HS-5 (cell line): ENCODE measurements at places on chromosomes 6 and 20.

DNA sequence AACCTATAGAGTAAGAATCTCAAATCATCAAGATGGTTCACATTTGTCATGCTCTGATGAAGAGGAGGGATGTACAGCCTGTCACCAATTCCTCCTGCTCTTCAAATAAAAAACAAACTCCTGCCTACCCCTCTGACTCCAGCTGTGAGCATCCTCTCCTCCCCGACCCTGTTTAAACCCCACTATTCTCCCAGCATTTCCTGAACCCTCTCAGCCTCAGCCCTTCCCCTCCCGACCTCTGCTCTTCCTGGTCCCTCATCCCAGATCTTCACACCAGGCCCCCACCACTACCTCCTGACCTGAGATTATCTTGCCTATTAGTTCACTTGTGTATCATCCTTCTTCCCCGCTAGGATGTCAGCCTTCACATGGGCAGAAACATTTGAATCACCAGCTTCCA, 75.8 kb downstream of the ZMYND8 start:
- DNase-seq = no peak

DNA sequence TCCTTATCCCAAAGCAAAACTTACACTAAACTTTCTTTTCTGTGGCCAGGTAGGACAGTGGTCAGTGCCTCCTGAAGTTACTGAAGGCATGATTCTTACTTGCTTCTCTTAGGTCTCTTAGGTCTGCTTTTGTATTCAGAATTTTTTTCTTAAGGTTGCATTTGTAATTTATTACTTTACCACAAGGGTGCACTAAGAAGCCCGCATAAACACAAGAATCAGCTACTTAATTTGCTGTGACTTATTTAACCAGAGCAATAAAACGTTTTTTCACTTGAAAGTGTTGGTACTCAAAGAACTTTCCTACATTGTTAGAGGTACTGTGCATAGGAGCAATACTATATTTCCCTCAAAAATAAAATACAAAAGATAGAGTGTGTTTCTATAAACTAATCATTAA, 75.4 kb upstream of the LAMA2 start:
- DNase-seq = peak; percentile 18

DNA sequence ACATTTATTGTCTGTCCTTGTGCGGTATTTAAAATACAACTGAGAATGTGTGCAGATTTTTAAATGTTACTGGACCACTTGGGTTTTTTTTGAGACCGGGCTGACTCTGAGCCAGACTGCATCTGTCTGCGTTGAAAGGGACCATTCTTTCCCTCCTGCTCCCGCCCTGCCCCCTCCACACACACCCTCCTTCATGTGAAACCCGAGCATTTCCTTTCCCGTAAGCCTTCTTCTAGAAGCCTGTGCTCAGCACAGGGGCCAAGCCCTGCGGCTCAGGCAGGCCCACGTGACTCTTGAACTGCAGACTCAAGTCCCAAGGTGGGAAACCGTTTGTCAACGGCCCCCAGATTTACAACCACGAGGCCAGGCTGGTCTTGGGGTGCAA, 82.7 kb upstream of the FOXC1 start:
- DNase-seq = no peak

- no peak for DNase-seq
Observed at GRCh38 chr6:39407446-39407993, 85.0 kb upstream of the KCNK16 start.

GRCh38 chr6:164200071-164200470, 785.6 kb downstream of the QKI start:
- DNase-seq = no peak

DNA sequence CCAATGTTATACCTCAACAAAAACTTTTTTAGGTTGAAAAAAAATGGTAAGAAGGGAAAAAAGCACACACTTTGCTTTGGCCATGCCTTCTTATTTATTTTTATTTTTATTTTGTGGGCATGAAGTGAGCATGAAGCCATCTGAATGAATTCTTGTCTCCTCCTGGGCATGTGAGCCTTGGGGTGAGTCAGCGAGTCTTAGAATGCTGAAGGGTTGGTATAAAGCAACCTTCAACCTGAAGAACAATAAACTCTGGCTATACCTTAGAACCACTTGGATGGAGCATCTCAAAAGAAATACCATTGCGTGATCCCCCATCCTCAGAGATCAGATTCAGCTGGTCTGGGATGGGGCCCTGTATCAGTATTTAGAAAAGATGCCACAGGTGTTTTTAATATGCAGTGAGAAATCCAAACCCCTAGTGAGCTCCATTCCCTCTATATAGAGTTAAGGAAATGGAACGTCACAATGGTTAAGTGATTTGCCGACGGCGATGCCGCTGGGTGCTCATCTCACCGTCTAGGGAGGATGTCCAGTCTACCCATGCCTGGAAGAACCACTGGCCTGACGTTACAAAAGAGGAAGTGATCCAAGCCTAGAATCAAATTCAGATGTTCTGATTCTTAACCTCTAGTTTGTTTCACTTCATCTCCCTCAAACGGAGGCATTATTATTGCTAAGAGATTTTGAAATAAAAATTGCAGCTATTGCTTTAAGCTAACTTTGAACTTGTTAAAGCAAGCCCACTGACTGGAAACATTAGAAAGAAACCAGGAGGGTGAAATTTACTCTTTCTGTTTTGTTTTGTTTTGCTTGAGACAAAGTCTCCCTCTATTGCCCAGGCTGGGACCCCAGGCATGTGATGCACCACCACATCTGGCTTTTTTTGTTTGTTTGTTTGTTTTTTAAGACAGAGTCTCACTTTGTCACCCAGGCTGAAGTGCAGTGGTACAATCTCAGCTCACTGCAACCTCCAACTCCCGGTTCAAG, 67.1 kb downstream of the EDN1 start:
- no peak for DNase-seq

GRCh38 chr6:159074120-159074684, 29.4 kb upstream of the TAGAP start:
- peak; percentile 14 for DNase-seq

GRCh38 chr20:48908656-48909319, 12.7 kb upstream of the ARFGEF2 start:
- DNase-seq = no peak

DNA sequence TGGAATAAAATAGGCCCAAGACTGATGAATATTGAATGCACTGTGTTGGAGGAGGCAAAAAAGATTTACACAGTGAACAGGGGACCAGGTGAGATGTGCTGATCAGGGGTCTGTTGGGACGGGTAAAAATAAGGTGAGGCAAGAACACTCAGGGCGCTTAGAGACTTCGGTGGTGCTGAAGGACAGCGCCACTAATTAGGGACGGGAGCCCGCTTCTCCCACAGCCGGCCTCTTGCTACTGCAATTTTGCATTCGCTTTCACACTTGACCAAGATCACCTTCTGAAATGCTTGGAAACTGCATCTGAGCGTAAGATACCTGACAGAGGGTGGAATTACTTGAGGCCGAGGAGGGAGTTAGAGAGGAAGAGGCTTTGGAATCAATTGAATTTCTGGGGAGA, 7.3 kb downstream of the TFAP2D start:
- no peak for DNase-seq

DNA sequence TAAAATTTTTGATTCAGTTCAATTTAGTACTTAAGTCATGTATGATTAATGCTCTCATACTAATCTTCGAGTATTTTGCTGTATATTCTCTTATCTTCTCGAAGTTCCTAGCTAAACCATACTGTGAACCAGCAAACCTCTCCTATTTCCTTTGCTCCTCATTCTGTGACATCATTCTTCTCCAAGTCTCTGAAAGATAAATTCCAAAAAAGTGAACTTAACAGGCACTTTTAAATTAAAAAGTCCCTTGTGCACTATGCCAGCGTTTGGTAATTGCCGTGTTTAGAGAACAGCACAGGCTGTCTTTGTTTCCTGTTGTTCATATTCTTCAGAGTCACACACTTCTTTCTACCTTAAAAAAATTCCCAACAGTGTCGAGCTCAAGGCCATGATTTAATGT, 188.4 kb upstream of the PHACTR1 start:
- DNase-seq = no peak

- DNase-seq = no peak
Observed at GRCh38 chr6:122649701-122650100, 39.5 kb downstream of the PKIB start.

GRCh38 chr6:144460327-144461095, 175.4 kb downstream of the UTRN start:
- no peak for DNase-seq

DNA sequence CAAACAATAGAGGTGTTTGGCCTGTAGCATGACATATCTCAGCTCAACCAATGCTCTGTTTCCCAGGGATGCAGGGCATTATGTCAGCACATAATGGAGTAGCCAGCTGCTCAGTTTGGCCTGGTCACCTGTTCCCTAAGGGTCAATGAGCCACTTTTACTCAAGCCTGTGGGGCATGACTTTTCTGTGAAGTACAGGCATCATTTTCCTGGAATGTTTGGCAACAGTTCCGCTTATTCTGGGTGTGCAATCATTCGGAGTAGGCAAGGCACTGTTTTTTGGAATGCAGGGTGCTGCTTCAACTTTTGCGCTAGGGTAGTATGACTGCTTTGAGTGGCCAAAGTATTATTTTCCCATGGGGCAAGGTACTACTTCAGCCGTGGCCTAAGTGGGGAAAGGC, 665.4 kb downstream of the EPHA7 start:
- no peak for DNase-seq

- no peak for DNase-seq
Observed at GRCh38 chr6:90195094-90195829, 101.4 kb downstream of the BACH2 start.

GRCh38 chr6:168032005-168032760, 34.7 kb downstream of the KIF25 start:
- peak; percentile 47 for DNase-seq

GRCh38 chr6:83098589-83098988, 31.1 kb downstream of the DOP1A start:
- no peak for DNase-seq

DNA sequence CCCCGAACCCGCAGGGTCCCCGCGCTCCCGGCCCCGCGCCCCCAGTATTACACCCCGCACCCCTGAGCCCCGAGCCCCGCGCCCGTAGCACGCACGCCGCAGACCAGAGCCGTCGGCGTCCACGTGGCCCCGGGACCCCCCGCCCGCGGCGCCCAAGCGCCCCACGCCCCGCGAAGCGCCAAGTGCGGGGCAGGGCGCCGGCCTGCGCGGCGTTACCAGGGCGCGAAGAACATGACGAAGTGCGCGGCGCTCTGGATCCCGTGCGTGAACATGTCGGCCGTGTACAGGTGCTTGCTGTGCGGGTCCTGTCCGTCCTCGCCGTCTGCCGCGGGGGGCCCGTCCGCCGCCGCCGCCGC, 312 bp downstream of the TXNDC5 start:
- no peak for DNase-seq

DNA sequence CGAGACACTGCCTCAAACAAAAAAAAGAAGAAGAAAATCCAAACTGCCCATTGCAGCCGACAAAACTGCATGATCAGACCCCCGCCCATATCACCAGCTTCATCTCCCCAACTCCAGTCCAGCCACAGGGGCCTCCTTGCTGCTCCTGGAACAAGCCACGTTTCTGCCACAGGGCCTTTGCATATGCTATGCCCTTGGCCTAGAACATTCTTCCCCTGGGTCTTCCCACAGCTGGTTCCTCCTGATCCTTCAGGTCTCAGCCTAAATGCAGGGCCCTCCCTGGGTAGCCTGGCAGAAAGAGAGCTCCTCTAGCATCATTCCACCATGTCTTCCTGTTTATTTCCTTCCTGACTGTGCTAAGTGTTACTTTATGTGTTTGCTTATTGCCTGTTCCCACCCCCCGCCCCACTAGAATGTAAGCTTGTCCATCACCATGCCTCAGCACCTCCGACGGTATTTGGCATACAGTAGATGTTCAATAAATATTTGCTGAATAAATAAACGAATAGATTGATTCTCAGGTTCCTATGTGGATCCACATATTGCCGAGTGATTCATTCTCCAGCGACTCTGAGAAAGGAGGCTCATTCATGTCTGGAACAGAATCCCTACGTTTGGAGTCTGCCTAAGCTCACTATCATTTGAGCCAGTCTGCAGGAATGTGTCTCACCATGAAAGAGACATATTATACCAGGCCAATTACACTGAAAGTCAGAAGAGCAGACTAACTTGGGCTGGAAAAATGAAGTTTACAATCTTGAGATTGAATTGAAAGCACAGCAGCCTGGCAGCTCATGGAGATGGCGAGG, 56.1 kb downstream of the NFATC2 start:
- no peak for DNase-seq

DNA sequence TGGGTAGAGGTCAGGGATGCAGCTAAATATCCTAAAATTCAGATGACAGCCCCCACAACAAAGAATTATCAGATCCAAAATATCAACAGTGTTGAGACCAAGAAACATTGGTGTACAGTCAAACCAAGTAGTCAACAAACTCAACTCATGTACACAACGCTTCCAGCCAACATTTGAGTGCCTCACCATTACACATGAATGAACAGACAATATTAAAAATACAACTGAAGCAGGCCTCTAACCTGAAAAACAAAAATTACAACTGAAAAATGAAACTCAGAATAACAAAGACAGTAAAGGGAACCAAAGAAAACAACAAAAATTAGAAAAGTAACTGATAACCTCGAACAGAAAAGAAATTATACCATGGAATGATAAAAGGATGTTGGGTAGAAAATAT, 46.2 kb downstream of the HACE1 start:
- DNase-seq = no peak

GRCh38 chr6:143498428-143498827, 13.1 kb downstream of the FUCA2 start:
- DNase-seq = no peak

- DNase-seq = no peak
Observed at GRCh38 chr6:132392792-132393191, 8.5 kb downstream of the MOXD1 start.

DNA sequence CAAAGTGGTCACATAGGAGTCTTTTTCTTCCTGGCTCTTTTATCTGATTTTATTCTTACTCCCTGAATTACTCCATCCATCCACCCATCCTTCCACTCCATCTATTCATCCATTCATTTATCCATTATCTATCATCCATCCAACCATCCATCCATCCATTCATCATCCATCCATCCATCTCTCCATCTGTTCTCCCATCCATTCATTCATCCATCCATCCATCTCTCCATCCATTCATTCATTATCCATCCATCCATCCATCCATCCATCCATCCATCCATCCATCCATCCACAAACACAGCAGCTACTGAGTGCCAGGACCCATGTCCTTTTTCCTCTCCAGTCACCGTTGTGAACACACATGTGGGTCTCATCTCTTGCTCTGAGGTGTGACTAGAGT, 78.5 kb upstream of the NNAT start:
- DNase-seq = no peak

- DNase-seq = no peak
Observed at GRCh38 chr6:151413372-151414145, 22.2 kb upstream of the ZBTB2 start.

- DNase-seq = no peak
Observed at GRCh38 chr6:52335576-52335975, 26.4 kb upstream of the PAQR8 start.

DNA sequence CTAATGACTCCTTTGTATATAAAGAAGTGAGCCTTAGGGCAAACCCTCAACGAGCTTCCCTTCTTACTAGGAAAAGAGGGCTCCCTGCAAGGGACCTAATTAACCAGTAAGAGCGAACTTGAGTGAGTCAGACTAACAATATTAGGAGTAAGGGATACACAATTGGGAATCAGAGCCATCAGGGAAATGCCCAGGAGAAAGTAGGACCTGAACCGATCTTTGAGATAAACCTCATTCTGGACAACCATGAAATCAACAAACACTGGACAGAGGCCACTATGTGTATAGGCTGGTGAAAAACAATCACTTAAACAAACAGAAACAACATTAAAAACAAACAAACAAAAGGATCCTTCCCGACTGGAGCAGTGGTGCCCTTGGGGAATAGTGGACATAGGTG, 120.8 kb downstream of the EDN1 start:
- DNase-seq = no peak
